ENCODE measurements at places on chromosomes 13 and 19.
A peak's percentile ranks its signal among the peaks of the same experiment; 100 is the strongest.

- no peak for DNase-seq
Measured at GRCh38 chr13:30862707-30863106, 43.4 kb upstream of the MEDAG start.

GRCh38 chr13:42173789-42174343 lies 98.1 kb upstream of the AKAP11 start:
- no peak for DNase-seq

- no peak for DNase-seq
Measured at GRCh38 chr19:948842-949496, 23.1 kb downstream of the ARID3A start.

GRCh38 chr19:5288347-5288739 lies 52.3 kb downstream of the PTPRS start:
- no peak for DNase-seq

DNA sequence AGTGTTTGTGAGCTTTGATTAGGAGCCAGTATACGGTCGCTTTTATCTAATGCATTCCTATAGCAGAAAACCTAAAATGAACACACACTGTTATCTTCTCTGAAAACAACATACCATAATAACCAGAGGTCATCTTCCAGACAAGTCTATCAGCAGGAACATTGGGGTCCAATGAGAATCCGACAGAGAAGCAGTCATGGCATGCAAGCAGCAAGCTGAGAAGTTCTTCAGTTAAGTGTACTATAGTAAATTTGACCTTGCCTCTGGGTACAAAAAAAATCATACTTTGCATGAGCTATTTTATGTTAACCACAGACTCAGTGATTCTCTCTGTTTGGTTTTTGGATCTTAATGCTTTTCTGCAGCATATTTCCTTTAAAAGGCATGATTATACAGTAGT lies 1505.1 kb downstream of the PCDH9 start:
- DNase-seq = no peak

DNA sequence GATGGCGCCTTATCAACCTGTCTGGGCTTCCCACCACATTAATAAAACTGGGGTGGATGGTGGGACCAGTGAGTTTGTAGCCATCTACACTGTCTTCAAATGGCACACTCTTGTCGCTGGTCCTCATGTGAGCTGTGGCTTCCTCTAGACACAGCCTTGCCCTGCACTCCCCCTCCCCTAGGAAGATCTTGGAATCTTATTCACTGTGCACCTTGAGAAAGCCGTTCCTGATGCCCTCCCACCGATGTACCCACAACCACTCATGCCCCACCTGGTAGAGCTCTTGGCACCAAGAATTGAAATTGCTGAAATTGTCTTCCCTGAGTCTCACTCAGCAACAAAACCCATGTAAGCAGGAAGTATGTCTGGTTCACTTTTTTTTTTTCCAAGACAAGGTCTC lies 146.0 kb downstream of the PTPRS start:
- DNase-seq = no peak

DNA sequence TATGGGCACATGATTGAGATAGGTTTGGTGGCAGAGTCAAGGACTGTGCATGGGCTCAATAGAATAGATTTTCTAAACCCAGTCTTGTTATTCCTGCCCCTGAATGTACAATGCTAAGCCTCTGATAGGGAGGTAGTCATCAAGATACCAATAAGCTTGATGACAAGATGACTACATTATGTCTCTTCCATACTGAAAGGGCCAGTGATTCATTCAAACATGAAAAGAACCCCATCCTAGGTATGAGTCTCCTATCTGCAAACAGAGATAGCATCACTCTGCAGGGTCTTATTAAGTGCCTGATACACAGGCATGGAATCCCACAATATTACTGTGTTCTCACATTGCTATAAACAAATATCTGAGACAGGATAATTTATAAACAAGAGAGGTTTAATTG lies 40.3 kb upstream of the UFM1 start:
- DNase-seq = no peak

- DNase-seq = peak; percentile 80
Measured at GRCh38 chr19:16897029-16897855, 8.4 kb downstream of the F2RL3 start.

- no peak for DNase-seq
Measured at GRCh38 chr13:31835932-31836331, 96.6 kb downstream of the RXFP2 start.

GRCh38 chr19:35303357-35303915 lies 11.5 kb downstream of the MAG start:
- DNase-seq = peak; percentile 87

DNA sequence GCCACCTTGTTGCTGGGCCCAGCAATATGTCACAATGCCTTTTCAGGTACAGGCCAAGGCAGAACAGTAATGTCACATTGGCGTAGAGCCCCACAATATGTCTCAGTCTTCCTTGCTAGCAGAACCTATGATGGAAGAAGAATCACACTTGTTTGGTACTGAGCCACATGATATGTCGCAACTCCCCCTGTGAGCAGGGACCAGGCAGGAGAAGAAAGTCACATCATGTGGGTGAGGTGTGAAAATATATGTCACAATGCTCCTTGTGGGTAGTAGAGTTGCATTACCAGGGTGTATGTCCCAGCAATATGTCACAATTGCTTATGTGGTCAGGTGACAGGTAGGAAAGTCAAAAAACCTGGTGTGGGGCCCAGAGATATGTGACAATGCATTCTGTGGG lies 7.1 kb upstream of the ZNF91 start:
- no peak for DNase-seq

Data from NCI-H2227 treated with DMSO at 0.1 percent for 48 hours (cell line).